ENCODE measurements at places on chromosomes 7 and 10. TPM values are rescaled to one million over a fixed set of nuclear protein-coding genes. Genes with fewer than 3 reads are reported as not detected.

Gene GNG11
- total RNA-seq: 22.9 TPM

DNA sequence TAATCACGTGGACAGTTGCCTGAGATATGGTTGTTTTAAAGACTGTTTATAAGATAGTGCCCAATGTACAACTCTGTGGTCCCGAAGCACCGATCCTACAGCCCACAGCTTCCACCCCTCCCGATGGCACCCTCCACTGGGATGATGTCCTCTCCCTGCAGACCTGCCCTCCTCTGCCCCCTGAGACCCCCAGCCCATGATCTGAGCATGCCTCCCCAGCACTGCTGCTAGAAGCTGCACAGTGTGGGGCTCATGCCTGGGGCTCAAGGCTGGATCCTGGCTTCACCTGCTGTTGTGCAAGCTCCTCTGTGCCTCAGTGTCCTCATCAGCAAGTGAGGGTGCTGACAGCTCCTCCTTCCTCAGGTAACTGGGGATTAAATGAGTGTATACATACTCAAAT is 254.7 kb upstream of the MKI67 start:
- DNase-seq: no peak

Gene SLC29A4
- 1.1 TPM for total RNA-seq

Gene LANCL2
- total RNA-seq: 28.6 TPM

Gene CNPY1
- not detected for total RNA-seq

Gene UNCX
- total RNA-seq: not detected

Gene CLCN1
- total RNA-seq: not detected

Gene ASAH2
- 3.0 TPM for total RNA-seq

DNA sequence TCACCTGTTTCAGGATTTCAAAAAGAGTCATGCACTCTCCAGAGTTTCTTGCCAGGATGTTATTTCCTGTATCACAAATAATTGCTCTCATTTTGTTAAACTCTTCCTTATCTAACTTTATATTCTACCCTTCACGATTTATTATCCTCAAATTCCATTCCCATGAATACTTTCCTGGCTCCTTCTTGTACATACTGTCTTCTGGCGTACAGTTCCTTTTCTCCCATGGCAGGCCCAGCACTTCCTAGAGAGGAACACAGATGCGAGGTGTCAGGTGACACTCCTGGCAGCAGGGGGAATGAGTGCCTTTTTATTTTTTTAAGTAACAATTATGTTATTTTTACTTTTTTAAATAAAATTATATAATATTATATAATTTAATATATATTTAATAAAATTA is 411.9 kb downstream of the TFEC start:
- DNase-seq: peak; percentile 15

DNA sequence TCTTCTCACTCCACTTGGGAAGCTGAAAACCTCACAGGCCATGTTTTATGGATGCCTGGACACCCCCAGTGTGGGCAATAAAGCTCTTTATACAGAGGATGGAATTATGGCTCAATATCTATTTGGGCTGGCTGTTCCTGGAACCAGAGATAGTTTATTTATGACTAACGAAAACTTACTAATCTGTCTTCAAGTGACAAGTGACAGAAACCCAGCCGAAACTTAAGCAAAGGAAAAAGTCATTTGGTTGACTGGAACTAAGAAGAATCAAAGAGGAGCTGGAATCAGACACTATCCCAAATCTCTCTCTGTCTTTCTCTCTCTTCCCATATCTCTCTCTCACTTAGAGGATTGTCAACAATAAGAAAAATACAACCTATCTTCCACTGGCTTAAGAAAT is 78.3 kb upstream of the CDK6 start:
- no peak for DNase-seq

DNA sequence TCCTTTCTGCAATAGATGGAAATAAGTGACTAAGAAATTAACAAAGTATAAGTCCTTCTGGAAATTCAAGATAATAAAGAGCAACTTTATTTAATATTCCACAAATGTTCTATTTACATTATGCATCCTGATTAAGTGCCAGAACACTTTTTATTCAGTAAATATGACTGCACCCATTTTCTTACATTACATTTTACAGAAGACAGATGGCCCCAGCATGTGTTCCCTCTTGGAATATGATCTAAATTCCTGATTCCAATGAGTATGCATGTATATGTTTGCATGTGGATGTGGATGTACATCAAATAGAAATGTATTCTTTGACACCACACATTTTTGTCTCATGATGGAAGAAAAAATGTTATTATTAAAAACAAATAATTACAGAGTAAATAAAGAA is 628.7 kb upstream of the SEMA3D start:
- no peak for DNase-seq

Gene TAS2R41
- total RNA-seq: not detected

- peak; percentile 64 for DNase-seq
These were observed 18.4 kb downstream of the GIMAP5 start for GRCh38 chr7:150755473-150756099.

- DNase-seq: no peak
These were observed 448.8 kb downstream of the GRM8 start for GRCh38 chr7:126803990-126804389.

- peak; percentile 20 for DNase-seq
These were observed 37.5 kb downstream of the AHCYL2 start for GRCh38 chr7:129262324-129262723.

DNA sequence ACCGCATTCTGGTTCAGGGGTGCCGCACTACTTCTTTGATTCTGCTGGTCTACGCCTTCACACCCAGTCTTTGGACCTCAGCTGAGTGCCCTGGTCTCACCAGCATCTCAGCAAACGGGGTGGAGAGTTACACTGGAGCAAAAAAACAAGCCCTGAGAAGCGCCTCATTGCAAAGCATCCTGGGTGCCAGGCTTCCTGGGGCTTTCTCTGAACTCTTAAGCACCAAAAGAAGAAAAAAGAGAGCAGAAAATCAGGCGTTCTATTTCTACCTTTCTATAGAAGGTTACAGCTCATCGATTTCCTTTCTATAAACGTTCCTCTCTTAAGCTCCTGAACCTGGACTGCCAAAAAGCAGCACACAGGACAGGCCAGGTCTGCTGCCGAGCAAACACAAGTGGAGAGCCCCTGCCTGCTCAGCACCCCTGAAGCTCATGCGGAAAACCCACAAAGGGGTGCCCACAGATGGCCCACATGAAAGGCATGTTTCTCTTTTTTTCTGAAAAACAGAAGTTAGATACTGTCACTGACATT is 217.9 kb downstream of the SFMBT2 start:
- no peak for DNase-seq

Measured in HT1080 (cell line).